ENCODE measurements at places on chromosomes 7 and 10. TPM values are rescaled to one million over a fixed set of nuclear protein-coding genes. Genes with fewer than 3 reads are reported as not detected.

GRCh38 chr7:97844036-97844435, 28.2 kb downstream of the ASNS start:
- no peaks in the 10 kb centered on the region for H3K4me1 ChIP-seq
- no peak overlapping the region for H3K27ac ChIP-seq
- no peak overlapping the region for H3K4me3 ChIP-seq
- no peaks in the 10 kb centered on the region for H3K36me3 ChIP-seq

DNA sequence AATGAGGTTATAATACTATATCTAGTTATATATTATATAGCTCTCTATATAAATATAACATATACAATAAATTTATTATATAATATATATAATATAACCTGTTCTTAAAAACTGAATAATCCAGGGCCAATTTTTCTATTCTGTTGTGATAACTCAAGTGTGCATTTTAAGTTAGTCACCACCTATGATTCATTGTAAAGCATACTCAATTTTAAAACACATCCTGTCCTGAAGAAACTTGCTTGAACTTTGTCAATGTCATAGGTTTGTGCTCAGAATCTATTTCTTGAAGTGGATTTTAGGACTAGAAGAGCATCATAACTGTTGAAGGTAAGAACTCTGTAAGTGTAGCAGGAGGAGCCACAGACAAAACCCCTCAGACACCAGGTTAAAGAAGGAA, 1209.8 kb downstream of the REEP3 start:
- no peaks in the 10 kb centered on the region for H3K4me1 ChIP-seq
- H3K27me3 ChIP-seq = no peaks in the 10 kb centered on the region
- no peak overlapping the region for H3K4me3 ChIP-seq

GRCh38 chr7:97006055-97006815, 882 bp downstream of the DLX6 start:
- no peak overlapping the region for H3K27ac ChIP-seq
- no peaks in the 10 kb centered on the region for H3K36me3 ChIP-seq
- peak overlapping the region; percentile 48 for H3K4me3 ChIP-seq
- peaks cover 27% of the 10 kb centered on the region for H3K27me3 ChIP-seq
- H3K4me1 ChIP-seq = no peaks in the 10 kb centered on the region
- no peak for DNase-seq

- no peaks in the 10 kb centered on the region for H3K27me3 ChIP-seq
- DNase-seq = peak; percentile 63
- no peaks in the 10 kb centered on the region for H3K4me1 ChIP-seq
- H3K4me3 ChIP-seq = no peak overlapping the region
- H3K36me3 ChIP-seq = peaks cover 30% of the 10 kb centered on the region
- no peak overlapping the region for H3K27ac ChIP-seq
Observed at GRCh38 chr7:74405191-74405898, 48.4 kb upstream of the GTF2IRD1 start.

DNA sequence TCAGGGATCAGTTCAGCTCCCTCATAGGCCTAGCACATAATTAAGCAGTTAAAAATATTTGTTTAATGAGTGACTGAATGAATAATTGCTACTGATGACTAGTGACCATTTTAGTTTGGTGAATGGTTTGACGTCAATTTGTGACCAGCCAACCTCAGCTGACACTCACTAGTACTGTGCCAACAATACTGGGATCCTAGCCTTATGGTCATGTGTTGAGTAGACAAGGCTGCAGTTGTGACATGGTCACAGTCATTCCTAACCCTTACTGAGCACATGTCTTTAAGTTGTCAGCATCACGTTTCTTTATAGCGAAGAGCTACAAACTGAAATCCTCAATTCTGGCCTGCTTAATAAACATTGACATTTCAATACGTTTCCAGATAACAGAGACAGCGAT, 86.9 kb upstream of the SLC26A5 start:
- no peaks in the 10 kb centered on the region for H3K36me3 ChIP-seq
- no peak overlapping the region for H3K4me3 ChIP-seq
- no peak overlapping the region for H3K27ac ChIP-seq
- no peaks in the 10 kb centered on the region for H3K27me3 ChIP-seq
- no peak for DNase-seq

- peak; percentile 35 for DNase-seq
- H3K4me1 ChIP-seq = peaks cover 3% of the 10 kb centered on the region
- H3K27me3 ChIP-seq = no peaks in the 10 kb centered on the region
- H3K4me3 ChIP-seq = no peak overlapping the region
Observed at GRCh38 chr7:44288811-44289340, 36.5 kb downstream of the CAMK2B start.

DNA sequence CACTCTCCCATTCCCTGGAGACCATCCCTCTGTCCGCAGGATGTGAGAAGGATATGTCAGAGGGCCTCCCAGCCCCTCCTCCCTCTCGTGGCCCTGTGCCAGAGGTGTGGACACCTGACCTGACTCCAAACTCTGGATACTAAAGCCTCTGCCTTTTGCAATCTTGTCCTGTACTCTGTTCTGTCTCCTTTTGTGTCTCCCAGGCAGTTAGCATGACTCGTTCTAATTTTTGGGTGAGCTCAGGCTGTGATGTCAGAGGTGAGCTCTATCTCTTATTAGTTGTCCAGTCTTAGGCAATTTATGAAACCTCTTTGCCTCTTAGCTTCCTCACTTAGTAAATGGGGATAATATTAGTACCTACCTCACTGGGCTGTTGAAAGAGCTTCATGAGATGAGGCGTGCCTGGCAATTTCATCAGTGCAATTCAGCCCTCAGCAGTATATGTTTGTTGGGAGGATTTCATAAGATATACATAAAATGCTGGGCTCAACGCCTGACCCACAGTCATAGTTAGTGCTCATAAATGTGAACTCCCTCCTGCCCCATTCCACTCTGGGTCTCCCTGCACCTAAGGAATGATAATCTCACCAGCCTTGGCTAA, 10.9 kb downstream of the MARVELD1 start:
- no peak overlapping the region for H3K4me3 ChIP-seq
- H3K27me3 ChIP-seq = no peaks in the 10 kb centered on the region
- DNase-seq = no peak

- no peaks in the 10 kb centered on the region for H3K4me1 ChIP-seq
- no peaks in the 10 kb centered on the region for H3K27me3 ChIP-seq
- DNase-seq = no peak
- no peaks in the 10 kb centered on the region for H3K36me3 ChIP-seq
- no peak overlapping the region for H3K27ac ChIP-seq
Observed at GRCh38 chr10:12589291-12589690, 239.9 kb downstream of the CAMK1D start.

DNA sequence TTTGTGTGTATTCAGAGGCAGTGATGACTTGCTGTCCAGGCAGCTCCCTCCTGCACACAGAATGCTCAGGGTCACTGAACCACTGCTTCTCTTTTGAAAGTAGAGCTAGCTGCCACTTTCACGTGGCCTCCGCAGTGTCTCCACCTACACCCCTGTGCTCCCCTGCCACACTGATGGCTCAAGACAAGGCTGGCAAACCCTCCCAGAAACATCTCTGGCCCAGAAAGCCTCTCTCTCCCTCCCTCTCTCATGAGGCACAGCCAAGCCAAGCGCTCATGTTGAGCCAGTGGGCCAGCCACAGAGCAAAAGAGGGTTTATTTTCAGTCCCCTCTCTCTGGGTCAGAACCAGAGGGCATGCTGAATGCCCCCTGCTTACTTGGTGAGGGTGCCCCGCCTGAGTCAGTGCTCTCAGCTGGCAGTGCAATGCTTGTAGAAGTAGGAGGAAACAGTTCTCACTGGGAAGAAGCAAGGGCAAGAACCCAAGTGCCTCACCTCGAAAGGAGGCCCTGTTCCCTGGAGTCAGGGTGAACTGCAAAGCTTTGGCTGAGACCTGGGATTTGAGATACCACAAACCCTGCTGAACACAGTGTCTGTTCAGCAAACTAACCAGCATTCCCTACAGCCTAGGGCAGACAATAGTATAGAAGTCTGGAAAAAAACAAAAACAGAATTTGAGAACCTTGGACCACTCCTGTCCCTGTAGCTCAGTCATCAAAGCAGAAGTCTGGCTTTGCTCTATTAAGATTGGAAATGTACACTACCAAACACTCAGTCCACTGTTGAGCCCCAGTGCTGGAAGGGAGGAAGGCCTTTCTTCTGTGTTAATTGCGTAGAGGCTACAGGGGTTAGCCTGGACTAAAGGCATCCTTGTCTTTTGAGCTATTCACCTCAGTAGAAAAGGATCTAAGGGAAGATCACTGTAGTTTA, 15.8 kb downstream of the SCD start:
- no peaks in the 10 kb centered on the region for H3K4me1 ChIP-seq
- DNase-seq = no peak
- H3K27me3 ChIP-seq = no peaks in the 10 kb centered on the region

GRCh38 chr7:98396768-98397167, 4.1 kb downstream of the BAIAP2L1 start:
- H3K4me3 ChIP-seq = no peak overlapping the region
- H3K27me3 ChIP-seq = peaks cover 7% of the 10 kb centered on the region
- no peak for DNase-seq
- H3K4me1 ChIP-seq = peaks cover 3% of the 10 kb centered on the region

- no peak for DNase-seq
- H3K27me3 ChIP-seq = no peaks in the 10 kb centered on the region
- H3K4me1 ChIP-seq = no peaks in the 10 kb centered on the region
- H3K36me3 ChIP-seq = no peaks in the 10 kb centered on the region
- no peak overlapping the region for H3K4me3 ChIP-seq
Observed at GRCh38 chr7:104242638-104243037, 34.8 kb upstream of the ORC5 start.

GPR15LG gene
- total RNA-seq = not detected

DRGX gene
- total RNA-seq = not detected

ATP6V0A4 gene
- not detected for total RNA-seq

PPP2R2D gene
- total RNA-seq = 11.8 TPM

Measured in ascending aorta (tissue), 2 donors.